Coronary artery (tissue), 2 donors: ENCODE measurements at places on chromosomes 13 and 19.

DNA sequence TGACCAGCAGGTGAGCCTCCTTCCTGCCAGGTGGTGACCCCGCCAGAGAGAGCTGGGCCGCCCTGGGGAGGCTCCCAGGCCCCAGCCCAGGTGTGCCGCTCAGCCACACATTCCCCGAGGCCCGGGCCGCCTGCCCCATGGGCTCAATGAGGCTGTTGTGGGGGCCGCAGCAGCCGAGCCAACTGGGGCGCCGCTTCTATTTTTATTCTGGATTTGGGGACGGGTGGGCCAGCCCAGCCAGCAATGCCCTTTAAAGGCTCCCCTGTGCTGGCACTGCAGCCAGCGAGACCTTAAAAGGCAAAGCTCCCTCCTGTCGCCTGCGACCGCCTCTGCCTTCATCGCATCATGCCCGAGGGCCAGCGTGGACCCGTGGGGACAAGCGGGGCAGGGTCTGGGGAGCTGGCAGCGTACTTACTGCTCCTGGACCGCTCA is 17.7 kb upstream of the CRTC1 start:
- peak; percentile 89 for DNase-seq

DNA sequence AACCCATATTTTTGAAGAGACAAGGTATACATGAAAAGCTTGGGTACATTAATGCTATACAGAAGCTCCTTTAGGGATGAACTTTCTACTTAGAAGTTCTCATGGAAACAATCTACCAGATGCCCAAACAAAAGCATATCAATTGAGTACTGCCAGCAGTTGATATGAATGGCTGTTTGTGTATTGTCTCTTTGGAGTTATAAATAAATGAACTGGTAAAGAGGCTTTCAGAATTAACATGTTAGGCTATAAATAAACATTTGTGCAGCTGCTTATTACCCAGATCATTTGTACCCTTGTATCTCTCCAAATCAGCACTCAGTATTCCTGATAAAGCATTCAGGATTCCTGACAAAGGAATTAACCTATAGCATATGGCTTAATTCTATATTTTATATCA is 418.9 kb downstream of the FGF14 start:
- no peak for DNase-seq

- no peak for DNase-seq
These were observed 154.6 kb downstream of the FLT1 start for GRCh38 chr13:28340272-28340793.

- DNase-seq: no peak
These were observed 24.6 kb upstream of the ZNF846 start for GRCh38 chr19:9793071-9793591.

GRCh38 chr13:51645154-51645650 is 60.9 kb downstream of the WDFY2 start:
- DNase-seq: no peak

DNA sequence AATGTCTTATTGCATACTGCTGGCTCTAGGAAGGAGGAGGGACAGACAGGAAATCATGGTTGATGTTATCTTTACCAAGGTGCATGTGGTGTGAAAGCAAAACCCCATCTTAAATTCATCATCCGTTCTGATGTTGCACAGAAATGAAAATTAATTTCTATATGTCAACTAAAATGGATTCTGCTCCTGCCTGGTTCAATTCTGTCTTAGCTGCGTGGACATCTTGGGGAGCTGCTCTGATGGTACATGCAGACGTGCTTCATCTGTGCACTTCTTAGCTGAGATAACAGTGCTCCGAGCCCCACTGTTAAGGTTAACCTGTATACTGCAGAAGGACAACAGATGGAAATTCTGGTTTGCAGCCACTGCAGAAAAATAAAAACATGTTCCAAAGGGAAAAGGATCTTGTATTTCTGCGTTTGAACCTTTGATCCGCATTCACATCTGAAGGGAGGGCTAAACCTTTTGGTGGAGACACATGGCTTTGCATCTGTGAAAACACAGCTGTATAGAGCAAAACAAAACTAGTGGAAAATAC is 155.6 kb downstream of the TM9SF2 start:
- DNase-seq: no peak

DNA sequence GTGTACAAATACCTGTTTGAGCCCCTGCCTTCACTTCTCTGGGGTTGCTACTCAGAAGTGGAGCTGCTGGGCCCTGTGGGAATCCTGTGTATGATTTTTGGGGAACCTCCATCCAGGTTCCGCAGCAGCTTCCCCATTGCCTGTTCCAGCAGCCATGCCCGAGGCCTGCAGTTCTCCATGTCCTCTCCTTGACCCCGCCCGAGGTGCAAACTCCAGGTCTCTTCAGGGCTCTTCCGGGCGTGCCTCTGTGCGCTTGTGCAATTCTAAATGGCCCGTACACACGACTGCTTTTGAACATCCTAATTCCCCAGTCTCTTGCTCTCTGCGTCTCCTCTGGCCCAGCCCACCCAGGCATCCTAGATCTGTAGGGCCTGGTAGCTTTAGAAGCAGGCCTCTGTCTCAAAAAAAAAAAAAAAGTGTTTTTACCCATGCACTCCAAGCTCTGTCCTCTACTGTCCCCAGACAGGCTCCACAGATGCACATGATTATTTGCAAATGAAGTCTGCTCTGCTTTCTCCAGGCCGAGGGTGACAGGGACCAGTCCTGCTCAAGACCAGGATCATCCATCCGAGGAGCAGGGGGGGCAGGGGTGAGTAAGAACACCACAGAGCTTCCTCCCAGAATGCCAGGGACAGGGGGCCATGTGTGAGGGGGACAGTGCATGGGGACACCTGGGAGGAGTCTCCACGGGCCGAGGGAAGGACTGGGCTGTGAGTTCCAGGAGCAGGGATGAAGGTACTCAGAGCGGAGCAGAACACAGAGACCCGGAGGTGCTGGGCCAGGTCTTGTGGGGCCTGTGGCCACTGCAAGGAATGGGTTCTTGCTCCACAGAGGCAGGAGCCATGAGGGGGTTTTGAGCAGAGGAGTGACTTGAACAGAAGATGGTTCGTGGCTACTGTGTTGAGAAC is 51.7 kb downstream of the SLC7A9 start:
- no peak for DNase-seq

GRCh38 chr13:41049480-41050440 is 11.5 kb upstream of the WBP4 start:
- DNase-seq: no peak

- DNase-seq: no peak
These were observed 8.3 kb upstream of the NANOS3 start for GRCh38 chr19:13868663-13869062.

- no peak for DNase-seq
These were observed 8.1 kb upstream of the SDHAF1 start for GRCh38 chr19:35986664-35987570.

DNA sequence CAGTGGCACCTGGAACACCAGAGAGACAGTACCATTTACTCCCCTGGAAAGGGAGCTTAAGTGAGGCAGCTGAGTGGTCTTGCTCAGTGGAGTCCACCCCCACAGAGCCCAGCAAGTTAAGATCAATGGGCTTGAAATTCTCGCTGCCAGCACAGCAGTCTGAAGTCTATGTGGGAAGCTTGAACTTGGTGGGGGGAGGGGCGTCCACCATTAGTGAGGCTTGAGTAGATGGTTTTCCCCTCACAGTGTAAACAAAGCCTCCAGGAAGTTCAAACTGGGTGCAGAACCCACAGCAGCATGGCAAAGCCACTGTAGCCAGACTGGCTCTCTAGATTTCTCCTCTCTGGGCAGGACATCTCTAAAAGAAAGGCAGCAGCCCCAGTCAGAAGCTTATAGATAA is 30.3 kb upstream of the CEACAM4 start:
- DNase-seq: no peak

- no peak for DNase-seq
These were observed 1.2 kb downstream of the LYPD3 start for GRCh38 chr19:43464134-43464775.

DNA sequence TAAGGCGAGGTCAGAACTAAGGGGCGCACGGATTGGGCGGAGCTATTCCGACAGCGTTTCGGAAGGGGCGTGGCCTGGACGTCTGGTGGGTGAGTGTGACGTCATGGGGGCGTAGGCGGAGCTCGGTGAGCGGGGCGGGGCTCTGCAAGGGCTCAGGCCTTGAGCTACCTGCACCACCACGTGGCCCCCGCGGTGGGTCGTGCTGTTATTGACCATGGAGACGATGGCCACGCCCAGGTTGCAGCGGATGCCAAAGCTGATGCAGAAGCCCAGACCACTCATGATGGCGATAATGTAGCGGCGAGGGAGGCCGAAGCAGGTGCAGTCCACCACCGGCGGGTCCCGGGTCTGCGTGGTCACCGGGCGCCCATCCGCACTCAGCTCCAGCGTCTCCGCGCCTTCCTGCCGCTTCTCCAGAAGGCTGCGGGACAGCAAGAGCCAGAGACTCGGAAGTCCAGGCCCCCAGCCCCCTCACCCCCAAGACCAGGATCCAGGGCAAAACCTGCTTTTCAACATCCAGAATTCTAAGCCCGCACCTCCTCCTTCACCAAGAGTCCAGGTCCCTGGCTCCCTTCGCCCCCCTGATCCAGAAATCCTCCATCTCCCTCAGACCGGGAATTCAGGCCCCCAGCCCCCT is 4.8 kb downstream of the SLC17A7 start:
- no peak for DNase-seq

GRCh38 chr19:54094426-54095000 is 6.1 kb downstream of the OSCAR start:
- DNase-seq: no peak

DNA sequence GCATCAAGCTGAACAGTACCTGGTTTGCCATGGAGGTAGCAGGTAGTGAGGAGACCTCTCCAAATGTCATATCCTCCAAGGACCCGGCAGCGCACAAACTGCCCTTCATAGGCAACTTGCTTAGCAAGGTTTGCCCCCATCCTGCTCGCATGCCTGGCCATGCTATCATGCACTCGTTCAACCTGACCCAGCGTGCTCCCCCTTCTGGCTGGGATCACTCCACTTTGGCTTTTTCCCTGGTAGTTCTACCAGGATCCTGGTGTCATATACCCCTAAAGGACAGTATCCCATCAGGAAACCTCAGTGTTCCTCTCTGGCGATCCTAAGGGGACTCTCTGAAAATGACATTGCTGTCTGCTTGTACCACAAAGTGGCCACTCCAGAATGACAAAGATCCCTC is 38.6 kb upstream of the ZNF30 start:
- no peak for DNase-seq

- no peak for DNase-seq
These were observed 153.8 kb upstream of the LSM14A start for GRCh38 chr19:34018546-34018945.

GRCh38 chr13:75222031-75222430 is 259.9 kb downstream of the TBC1D4 start:
- no peak for DNase-seq

DNA sequence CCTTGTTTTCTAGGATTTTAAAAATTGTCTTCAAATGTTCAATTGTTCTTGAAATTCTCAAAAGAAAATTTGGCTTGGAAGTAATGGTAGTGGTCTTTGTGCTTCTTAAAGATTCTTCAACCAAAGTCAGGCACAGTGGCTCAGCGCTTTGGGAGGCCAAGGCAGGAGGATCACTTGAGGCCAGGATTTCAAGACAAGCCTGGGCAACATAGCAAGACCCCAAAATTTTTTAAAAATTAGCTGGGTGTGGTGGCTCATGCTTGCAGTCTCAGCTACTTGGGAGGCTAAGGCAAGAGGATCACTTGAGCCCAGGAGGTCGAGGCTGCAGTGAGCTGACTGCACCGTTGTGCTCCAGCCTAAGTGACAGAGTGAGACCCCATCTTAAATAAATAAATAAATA is 153.5 kb upstream of the ZNF507 start:
- no peak for DNase-seq

DNA sequence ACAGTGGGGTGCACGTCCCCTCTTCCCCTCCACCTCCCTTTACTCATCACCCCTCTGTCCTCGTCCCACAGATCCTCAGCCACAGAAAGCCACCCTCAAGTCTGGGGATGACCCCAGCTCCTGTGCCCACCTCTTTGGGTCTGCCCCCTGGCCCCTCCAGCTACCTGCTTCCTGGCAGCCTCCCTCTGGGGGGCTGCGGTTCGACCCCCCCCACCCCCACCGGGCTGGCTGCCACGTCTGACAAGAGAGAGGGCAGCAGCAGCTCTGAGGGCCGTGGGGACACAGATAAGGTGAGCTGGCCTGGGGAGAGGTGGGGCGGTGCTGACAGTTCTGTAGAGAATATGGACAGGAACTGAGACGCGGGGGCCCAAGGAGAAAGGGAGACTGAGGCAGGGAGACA is 11.1 kb downstream of the IRF3 start:
- DNase-seq: no peak

GRCh38 chr13:94481941-94482340 is 2.5 kb upstream of the DCT start:
- no peak for DNase-seq

- no peak for DNase-seq
These were observed 17.1 kb downstream of the HNRNPM start for GRCh38 chr19:8461891-8462290.

DNA sequence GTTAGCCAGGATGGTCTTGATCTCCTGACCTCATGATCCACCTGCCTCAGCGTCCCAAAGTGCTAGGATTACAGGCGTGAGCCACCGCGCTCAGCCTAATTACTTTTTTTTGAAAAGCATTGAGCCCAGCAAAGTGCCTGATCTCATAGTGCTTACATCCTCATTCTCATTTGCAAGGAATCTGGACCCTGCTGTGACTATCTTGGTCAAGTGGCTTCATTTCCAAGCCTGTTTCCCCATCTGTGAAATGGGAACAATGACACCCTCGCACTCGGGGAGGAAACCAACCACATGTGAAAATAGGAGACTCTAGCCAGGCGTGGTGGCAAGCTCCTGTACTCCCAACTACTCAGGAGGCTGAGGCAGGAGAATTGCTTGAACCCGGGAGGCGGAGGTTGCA is 1.6 kb upstream of the PLEKHA4 start:
- no peak for DNase-seq

DNA sequence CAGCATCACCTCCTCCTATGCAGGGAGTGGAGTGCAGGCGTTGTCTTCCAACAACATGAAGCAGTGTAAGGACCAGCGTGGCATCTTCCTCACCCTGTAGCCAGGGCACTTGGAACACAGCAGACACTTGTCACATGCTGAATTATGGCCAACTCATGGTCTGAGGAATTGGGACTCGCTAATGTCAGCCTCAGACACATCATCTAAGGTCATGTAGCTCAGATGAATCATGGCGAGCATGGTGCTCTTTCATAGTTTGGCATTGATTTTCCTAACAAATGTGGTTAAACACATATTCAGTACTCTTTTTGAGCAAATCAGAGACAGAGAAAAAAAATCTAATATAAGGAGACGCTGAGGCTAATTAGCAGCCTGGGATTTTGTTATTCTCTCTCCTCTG is 99.6 kb upstream of the SGCG start:
- no peak for DNase-seq

DNA sequence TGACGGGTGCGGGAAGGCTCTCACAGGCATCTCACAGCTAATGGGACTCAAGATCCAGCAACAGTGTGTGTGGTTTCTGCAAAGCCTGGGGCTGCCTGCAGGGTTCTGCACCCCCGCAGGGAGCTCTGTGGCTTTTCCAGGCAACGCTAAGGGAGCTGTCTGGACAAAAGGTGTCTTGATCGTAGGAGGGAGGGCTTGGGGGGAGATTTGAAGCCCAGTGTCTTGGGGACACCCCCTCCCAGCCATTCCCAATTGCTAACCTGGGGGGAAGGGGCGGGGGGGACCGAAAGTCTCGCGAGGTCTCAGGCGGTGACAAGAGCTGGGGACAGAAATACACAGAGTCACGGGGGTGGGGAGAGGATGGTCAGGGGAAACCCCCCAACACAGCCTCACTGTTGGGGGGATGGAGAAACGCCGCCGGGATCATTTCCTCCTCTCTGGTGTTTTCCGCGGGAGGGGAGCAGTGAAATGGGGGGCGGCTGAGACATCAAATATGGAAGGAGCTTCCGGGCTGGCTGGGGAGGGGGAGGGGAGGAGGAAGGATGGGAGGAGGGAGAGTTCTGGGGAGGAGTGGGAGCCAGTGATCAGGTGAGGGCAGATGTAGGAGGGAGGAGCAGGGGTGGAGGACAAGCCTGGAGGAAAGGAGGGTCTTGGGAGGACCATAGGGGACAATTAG is 13.3 kb downstream of the KCNC3 start:
- DNase-seq: no peak
